Anterior cingulate cortex (tissue), 58 donors: ENCODE measurements at places on chromosomes 3 and 15.

DNA sequence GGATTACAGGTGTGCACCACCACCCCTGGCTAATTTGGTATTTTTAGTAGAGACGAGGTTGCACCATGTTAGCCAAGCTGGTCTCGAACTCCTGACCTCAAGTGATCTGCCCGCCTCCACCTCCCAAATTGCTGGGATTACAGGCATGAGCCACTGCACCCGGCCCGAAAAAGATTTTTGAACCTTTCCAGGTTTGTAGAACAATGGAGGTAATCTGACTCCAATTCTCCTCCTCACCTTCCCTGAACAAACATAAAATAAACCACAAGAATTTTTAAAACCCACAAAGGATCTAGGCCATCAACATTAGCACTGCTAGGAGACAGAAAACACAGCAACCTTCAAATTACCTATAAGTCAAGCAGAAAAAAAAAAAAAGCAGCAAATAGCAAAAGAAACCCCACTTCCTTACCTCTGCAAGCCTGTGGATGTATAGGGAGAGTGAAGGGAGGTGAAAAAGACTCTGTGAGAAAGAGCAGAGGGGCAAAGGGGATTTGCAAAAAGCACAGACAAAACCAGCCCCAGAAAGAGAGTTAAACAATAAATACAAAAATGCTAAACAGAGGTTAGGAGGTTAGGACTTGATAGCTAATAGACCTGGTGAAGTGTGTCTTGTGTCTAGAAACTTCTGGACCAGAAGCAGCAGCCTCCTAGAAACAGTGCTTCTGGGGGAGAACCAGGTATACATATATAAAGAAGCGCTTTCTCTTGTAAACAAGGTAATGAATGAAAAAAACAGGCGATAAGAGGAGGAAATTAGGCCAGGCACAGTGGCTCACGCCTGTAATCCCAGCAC is 32.1 kb downstream of the TFDP2 start:
- no peak for DNase-seq

DNA sequence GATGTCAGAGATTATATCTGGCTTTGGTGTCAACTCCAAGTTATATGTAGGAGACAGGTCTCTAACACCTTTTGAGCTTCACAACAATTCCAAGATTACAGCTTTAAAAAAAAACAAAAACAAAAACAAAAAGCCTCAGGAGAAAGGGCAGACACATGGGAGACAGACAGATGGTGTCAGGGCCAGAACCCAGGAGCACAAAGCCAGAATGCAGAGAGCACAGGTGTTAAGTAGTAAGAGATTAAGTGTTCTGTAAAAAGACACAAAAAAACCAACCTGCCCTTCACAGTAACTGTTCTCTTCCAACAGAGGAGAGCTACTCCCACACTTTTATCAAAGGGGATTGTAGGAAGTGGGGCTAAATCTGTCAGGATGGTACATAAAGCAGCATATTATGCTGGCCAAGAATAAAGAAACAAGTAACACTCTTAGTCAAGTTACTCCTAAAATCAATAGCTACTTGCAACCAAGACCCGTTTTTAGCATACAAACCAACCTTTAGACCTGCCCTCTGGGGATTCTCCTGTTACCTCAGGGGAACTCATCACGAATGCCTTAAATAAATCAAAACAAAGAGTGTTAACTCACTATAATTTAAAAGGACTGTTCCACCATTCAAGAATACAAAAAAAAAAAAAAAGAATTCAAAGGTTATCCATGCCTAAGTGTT is 5.9 kb downstream of the CPEB1 start:
- no peak for DNase-seq

GRCh38 chr3:8777201-8777977 is 8.0 kb upstream of the OXTR start:
- DNase-seq, result no peak

DNA sequence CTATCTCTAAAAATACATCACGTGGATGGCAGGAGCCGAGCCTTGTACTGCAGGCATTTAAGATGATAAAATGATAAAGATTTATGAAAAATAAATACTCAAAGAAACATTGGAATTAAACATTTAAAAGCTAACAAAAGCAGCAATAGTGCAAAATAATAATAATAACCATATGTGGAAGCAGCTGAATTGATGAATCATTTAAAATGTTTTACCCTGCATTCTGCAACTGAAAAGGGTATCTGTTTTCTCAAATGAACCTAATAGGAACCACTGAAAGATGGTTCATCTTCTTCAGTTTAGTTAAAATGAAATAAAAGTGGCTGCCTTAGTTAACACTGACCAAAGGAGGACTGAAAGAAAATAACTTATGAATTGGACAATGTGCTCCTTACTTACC is 436.1 kb downstream of the TUSC7 start:
- DNase-seq, result no peak

GRCh38 chr15:70098461-70099166 is 897 bp upstream of the TLE3 start:
- DNase-seq, result peak; percentile 71

DNA sequence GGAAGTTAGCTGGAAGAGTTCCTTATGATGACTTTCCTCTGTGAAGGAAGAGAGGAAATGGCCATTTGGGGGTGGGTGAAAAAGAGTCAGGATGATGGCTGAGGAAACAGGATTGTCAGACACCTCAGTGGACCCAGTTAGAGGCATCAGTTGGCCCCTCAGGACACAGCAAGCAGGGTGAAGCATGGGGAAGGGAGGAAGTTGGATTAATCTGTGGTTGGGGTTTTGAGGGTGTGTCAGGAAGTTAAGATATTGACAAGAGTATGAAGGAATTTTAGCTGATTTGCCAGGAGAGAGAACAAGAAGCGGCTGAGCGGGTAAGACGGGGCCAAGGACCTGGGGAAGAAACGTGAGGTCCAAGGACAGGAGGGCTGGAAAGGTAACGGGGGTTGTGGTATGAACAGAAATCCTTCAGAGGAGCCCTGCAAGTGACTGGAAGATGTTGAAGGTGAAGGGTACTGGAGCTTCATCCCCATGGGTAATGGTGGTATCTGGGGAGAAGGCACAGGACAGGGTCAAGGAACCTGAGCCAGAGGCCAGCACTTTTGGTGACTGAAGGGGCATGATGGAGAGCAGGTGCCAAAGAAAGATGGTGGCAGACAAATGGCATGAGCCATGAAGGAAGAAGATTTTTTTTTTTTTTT is 2.7 kb downstream of the UQCC5 start:
- DNase-seq, result no peak

GRCh38 chr3:129645286-129645685 is 38.8 kb upstream of the PLXND1 start:
- DNase-seq, result no peak

GRCh38 chr15:63232943-63233342 is 43.5 kb downstream of the RAB8B start:
- no peak for DNase-seq

GRCh38 chr15:40276927-40277326 is 5.9 kb downstream of the ANKRD63 start:
- DNase-seq, result no peak

DNA sequence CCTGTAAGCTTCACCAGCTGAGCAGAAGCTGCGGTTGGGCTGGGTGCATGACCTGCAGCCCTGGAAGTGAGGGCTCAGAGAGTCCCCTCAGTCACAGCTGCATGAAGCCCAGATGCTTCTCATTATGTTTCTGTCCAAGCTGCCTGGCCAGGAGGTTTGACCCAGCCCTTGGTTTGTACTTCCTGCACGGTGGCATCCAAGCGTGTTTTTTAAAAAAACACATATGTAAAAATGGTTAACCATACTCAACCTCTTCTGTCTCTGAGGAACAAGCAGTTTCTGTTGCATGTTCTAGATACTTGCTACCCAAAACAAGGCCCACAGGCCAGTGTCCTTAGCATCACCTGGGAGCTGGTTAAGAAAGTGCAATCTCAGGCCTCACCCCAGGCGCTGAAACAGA is 76.0 kb upstream of the ATP10A start:
- DNase-seq, result no peak

DNA sequence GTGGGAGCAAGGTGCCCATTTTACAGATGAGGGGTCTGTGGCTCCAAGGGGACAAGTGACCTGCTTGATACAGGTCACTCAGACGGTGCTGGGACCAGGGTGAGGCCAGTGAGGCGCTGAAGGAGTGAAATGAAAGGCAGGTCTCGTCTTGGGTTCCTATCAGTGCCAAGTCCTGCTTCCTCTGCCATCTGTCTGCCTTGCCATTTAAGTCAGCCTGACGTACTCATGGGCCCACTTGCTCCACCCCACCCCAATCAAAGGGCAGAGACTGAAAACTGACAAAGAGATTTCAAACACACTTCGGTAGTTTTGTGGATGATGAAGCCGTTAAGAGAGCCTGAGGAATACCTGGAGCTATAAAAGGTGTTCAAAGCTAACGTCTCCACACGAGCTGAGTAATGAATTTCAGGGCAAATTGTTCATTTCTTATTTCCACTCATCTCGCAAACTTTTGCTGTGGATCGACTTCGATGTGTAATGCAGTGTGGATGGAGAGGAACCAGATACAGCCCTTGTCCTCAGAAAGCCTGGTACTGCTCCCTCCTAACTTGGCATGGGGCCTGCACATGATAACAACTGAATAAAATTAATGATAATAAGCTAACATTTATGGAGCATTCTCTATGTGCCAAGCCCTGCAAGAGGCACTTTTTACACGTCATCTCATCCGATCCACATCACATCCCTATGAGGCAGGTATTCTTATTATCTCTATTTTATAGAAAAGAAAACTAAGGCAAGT is 36.6 kb downstream of the ATP2B2 start:
- no peak for DNase-seq

- DNase-seq, result no peak
Measured at GRCh38 chr3:142888099-142888480, 793 bp downstream of the PCOLCE2 start.

DNA sequence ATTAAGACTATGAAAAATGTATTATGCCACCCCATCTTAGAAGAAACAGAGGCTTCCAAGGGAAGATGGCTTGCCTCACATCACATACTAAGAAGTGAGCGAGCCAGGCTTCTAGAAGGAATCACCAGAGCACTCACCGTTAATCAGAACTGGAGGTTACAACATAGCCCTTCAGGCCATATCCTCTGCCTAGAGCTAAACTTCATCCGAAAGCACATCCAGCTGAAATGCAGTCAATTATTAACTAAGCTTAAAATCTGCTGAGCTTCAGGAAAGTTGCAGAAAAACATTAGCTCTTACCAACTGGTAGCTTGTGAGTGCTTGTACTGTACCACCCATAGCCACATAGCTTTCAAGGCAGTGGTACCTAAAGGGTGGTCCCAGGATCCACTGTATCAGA is 483.2 kb downstream of the TBL1XR1 start:
- no peak for DNase-seq

- no peak for DNase-seq
Measured at GRCh38 chr3:149983628-149984027, 12.9 kb upstream of the PFN2 start.

- DNase-seq, result no peak
Measured at GRCh38 chr3:8775181-8775580, 5.8 kb upstream of the OXTR start.

GRCh38 chr3:11140030-11140712 is 14.1 kb upstream of the HRH1 start:
- DNase-seq, result no peak

DNA sequence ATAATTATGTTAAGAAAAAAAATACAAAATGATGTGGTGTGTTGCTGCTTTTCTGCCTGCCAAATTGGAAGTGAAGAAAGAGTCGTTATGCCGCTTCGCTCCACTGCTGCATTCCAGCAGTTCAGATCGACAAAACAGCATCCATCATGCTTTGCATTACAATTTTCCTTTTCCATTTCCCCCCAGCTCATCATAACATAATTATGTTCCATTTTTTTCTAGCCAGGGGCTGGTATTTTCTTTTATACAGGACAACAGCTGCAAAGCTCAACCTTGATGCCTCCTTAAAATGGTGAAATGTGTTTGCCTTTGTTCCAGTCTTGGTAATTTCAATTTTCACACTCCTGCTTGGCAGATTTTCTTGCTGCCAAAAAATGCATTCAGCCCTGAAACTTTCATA is 44.9 kb upstream of the KBTBD12 start:
- DNase-seq, result no peak

DNA sequence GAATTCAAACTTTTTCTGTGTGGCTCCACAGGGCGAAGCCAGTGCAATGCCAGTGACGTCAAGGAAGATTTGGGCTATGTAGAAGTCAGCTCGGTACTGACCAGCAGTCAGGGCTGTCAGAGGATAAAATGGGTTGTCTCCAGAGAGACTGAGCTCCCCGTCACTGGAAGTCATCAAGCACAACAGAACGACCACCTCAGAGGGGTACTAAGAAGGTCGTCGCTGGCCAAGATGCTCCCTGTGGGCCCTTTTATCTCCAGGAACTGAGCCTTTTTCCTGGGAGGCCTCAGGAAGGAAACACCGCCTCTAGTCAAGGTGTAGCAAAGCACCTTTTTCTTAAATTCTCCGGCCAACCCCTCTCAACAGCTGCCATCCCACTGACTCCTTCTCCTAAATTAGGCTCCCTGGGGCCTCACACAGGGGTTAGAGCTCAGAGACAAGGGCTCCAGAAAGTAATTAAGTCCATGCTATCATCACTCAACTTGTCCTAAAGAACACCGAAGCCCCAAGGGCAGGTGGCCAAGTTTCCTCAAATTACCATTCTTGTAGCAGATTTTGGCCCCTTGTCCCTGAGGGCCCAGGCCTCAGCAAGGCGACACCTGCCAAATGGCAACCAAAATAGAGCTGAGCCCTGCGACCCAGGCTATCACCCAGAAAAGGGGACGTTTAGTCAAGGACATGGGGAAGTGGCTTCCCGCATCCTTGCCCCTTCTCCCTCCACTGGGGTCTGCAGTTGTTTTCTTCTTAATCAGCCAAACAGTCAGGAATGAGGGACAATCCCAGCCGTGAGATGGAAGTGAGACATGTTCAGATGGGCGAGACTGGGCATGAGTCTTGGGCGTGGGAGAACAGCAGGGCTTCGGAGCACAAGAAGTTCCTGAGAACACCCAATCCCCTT is 48.0 kb downstream of the SSUH2 start:
- DNase-seq, result no peak

- no peak for DNase-seq
Measured at GRCh38 chr15:85462029-85462428, 81.6 kb downstream of the AKAP13 start.

DNA sequence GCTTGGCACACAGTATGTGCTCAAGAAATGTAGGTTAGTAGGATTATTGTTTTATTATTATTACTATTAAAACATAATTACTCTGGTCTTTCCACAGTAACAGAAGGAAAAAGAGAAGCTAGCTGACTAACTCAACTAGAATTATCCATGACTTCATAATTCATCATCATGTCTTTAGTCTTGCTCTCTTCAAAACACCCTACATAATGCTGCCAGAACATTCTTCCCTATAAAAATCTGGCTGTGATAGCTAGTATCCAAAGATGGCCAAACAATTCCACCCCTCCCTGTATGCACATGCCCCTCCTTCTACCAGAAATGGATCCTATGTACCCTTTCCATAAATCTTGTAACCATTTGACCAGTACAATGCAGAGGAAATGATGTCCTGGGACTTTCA is 48.8 kb upstream of the SRGAP3 start:
- no peak for DNase-seq

- DNase-seq, result peak; percentile 56
Measured at GRCh38 chr3:184155644-184156521, 706 bp downstream of the DVL3 start.
